HAP-1 (cell line): ENCODE measurements at places on chromosomes 6 and 20.
A peak's percentile ranks its signal among the peaks of the same experiment; 100 is the strongest.

DNA sequence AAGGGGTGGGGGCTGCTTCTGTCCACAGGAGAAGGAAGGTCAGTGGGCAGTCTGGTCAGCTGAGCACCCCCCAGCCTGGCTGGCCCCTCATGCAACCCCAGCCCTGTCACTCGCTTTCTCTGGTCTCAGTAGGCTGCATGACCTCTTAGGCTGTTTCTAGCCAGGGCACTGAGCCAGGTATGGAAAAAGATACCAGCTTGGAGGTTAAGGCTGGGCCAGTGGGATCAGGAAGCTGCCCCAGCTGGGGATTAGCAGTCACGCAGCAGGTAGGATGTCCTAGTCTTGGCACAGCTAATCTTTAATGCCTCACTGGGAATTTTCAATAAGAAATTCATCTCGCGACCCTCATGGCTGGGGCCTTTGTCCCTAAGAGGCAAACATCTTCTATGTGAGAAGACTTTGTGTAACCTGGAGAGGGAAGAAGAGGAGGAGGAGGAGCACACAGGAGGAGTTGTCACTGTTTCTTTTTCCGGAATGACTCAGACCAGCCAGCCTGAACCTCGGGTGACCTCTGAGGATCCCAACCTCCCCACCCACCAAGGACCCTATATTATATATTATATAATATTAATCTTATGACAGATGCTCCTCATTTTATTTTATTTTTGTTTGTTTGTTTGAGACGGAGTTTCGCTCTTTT, 2.4 kb upstream of the BPIFA2 start:
- no peak for DNase-seq

GRCh38 chr6:6545616-6546317, 42.8 kb upstream of the LY86 start:
- DNase-seq = no peak

GRCh38 chr6:26445934-26446667, 5.8 kb downstream of the BTN3A3 start:
- no peak for DNase-seq

- no peak for DNase-seq
Observed at GRCh38 chr6:146905181-146905704, 299.0 kb upstream of the STXBP5 start.

- no peak for DNase-seq
Observed at GRCh38 chr20:39986173-39986904, 702.7 kb downstream of the MAFB start.

- DNase-seq = no peak
Observed at GRCh38 chr6:23040899-23041298, 471.5 kb downstream of the HDGFL1 start.

DNA sequence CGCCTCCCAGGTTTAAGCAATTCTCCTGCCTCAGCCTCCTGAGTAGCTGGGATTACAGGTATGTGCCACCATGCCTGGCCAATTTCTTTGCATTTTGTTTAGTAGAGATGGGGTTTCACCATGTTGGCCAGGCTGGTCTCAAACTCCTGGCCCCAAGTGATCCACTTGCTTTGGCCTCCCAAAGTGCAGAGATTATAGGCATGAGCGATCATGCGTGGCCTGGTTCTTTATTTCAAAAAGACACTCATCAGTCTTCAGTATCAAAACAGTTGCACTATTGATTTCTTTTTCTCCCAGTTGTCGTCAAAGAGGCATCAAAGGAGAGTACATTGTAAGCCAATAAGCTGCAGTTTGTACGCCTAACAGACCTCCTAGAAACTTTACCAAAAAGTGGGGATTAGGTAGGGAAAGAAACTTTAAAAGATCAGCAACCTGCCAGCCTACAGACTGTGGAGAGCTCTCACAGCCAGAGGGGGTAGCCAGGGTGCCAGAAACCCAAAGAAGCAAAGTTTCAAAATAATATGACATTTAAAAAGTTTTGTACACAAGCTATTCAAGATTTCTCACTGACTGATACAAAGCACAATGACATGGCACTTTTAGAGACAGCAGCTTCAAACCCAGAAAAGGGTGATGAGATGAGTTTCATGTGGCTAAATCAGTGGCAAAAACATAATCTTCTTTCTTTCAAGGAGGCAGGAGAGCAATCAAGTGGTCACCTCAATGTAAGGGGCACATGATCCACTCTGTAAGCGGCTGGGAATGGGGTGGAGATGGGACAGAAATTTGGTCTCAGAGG, 83.0 kb upstream of the RALY start:
- DNase-seq = no peak

- DNase-seq = no peak
Observed at GRCh38 chr6:34226731-34227586, 9.7 kb upstream of the HMGA1 start.

DNA sequence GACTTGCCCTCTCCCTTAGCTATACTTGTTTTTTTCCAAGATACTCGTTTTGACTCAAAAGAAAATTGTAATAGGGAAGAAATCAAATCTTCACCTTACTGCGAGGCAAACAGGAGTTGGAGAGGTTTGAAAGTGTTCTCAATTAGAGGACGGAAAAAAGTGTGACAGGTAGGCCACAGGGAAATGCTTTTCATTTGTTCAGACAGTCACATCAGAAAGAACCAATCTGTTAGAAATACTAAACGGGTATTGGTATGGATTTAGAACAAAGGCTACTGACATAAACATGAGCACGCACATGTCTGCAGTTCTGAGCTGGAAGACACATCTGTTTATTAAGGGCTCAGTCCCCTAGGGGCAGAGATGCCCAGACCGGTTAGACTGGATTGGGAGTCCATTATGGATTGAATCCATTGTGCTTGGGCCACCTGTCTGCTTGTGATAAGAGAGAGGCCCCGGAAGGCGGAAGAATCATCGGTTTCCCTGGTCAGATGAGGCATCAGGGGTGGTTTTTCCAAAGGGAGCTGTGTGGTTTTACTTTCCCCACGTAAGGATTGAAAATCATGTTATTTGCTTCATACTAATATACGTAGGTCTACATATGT, 220.9 kb upstream of the MYLIP start:
- DNase-seq = no peak

DNA sequence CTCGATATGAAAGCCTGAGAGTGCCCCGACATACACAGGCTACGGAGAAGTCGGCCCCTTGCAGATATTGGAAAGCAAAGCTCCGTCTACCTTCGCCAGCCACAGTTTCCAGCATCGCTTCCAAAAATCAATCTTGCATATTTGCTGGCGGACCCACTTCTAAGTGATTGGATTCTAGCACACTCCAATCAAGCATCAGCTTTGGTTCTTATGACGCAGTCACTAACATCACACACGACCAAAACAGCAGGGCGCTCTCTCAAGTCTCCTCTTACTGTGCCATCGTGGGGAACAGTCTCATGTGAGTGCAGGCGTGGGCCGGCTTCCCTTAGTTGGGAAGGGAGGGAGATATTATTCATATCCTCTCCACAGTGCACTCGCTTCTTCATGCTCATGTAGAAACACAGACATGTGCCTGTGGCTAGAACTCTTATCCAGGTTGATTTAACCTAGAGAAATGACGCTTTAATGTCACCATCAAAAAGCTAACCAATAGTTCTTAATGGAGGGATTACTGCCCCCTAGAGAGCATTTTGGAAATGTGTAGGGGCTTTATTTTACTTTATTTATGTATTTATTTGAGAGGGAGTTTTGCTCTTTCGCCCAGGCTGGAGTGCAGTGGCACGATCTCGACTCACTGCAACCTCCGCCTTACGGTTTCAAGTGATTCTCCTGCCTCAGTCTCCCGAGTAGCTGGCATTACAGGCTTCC, 229.8 kb downstream of the SOD2 start:
- peak; percentile 28 for DNase-seq

GRCh38 chr20:49028684-49029083, 17.4 kb upstream of the CSE1L start:
- peak; percentile 13 for DNase-seq

DNA sequence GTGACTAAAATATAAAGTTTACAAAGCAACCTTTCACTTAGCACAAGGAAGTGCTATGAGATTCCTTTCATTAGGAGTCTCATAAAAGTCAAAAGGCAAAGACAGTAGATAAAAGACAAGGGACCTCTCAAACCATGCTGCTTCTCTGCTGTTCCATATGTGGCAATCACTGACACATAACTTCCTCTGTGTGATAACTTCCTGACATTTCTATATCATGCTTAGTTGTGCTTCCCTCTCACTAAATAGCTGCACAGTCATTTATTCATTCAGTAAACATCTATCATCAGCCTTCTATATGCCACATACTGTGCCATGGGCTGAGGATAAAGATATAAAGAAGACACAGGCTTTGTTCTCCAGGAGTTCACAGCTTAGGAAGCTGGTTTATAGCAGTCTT, 214.8 kb upstream of the GRIK2 start:
- no peak for DNase-seq

GRCh38 chr6:140355476-140355875, 981.0 kb upstream of the CITED2 start:
- no peak for DNase-seq

- no peak for DNase-seq
Observed at GRCh38 chr6:87366899-87367298, 22.3 kb downstream of the C6orf163 start.

DNA sequence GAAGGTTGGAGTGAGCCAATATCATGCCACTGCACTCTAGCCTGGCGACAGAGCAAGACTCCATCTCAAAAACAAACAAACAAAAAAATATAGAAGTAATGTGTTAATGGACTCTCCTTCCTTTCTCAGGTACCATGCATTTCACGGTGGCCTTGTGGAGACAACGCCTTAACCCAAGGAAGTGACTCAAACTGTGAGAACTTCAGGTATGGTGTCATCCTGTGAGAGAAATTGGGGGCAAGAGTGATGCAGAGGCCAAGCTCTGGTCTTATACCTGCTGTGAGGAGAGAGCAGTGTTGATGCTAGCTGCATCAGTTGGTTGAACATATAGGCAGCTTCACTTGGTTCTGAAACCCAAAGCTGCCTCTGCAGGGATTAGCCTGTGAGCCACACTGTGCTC, 6.2 kb downstream of the ITCH start:
- no peak for DNase-seq

GRCh38 chr20:6766433-6766832, 1.1 kb upstream of the BMP2 start:
- no peak for DNase-seq

DNA sequence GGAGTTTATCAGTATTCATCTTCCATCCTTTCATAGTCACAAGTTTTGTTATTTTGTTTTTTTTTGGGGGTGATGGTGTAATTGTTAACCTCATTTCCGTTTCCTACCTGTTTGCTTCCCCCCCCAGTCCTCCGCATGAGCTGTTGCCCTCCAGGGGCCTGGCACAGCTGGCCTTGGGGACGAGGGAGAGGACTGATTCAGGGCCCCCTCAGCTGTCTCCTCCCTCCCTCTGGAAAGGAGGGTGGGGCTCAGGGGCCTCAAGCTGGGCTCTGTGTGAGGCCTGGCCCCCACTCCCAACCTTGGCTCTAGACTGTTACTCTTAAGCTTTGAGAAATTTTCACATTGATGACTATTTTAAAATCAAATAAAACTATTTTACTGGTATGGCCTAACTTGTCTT, 4.0 kb downstream of the LRRC73 start:
- no peak for DNase-seq

- no peak for DNase-seq
Observed at GRCh38 chr6:82958551-82958950, 107.1 kb downstream of the UBE3D start.

GRCh38 chr6:104771258-104771832, 88.4 kb downstream of the HACE1 start:
- DNase-seq = no peak

DNA sequence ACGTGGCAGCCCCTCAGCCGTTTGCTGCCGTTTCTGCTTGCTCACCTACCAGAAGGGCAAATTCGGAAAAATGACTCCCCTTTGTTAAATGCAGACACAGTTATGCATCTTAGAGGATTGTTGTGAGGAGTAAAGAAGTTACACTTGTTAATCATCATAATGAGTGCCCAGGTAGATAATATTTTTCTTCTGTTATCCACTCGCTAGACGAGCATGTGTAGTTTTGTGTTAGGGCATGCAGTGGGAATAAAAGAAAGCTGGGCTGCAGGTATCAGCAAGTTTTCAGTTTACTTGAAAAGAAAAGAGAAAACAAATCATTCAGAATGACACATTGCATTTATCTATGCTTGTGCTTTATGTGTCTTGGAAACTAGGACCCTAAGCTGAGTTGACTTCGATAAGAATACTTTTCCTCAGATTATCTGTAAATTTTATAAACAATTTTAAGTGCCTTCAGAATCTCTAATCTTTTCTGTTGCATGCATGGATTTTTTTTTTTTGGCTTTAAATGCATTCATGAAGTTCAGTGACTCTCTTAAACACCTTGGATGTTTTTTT, 365.3 kb downstream of the QKI start:
- DNase-seq = no peak

- no peak for DNase-seq
Observed at GRCh38 chr6:152293404-152293803, 343.8 kb downstream of the SYNE1 start.

DNA sequence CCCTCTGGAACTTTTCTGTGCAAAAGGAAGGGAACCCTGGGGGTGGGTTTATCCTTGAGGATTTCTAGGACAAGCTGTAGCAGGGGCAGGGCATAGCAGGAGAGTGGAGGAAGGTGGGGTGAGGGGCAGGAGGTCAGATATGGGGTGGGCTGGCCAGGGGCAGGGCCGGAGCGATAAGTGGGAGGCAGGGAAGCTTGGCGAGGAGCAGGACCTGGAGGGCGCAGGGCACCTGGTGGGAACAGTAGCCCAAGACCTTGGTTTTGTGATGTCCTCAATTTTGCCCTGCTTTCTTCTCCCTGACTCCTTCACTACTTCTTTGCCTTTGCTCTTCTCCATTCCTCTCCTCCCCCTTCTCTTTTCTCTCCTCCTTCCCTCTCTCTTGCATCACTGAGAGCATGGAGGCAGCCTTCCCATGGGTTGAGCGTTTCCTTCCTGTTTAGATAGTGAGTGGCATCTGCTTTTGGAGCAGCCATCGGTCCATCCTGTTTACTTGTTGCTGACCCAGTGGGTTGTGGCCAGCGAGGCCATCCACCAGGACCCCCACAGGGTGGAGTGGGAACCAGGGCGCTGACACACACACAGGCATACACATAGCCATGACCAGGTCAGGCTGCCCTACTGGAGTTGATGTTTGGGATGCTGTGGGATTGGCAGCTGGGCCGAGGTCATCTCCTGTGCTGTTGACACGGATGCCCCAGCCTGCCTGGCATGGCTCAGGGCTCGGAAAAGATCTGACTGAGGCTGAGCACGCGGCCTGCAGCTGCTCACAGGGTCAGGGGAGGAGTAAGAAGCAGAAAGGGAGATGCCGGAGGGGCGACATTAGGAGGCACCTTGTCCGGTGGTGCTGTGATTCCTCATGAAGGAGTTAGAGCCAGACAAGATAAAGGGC, 121.0 kb upstream of the RNF24 start:
- no peak for DNase-seq

GRCh38 chr6:156980948-156981347, 203.8 kb downstream of the ARID1B start:
- no peak for DNase-seq
